ENCODE measurements at places on chromosomes 3 and 15.
A peak's percentile ranks its signal among the peaks of the same experiment; 100 is the strongest.

- DNase-seq = no peak
These were observed 29.9 kb downstream of the LINGO1 start for GRCh38 chr15:77602800-77603199.

DNA sequence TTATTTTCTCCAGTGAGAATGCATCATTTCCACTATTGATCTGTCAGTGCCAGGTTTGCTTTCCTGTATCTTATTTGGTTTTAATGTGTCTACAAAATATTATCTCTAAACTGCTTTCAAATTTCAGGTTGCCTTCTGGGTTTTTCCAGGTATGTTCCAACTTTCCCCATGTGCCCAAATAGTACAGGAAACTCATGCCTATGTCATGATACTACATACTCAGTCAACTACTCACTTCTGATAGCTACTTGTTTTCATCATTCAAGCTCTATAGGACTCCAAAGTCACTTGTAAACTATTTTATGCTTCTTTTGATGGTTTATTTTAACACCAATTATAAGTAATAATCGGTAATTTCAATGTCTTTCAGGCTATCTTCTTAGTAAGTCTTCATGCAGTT lies 134.8 kb upstream of the TTC14 start:
- DNase-seq = no peak

GRCh38 chr3:149247929-149248691 lies 26.5 kb upstream of the CP start:
- DNase-seq = peak; percentile 27

GRCh38 chr3:108487439-108487838 lies 23.0 kb downstream of the MYH15 start:
- peak; percentile 16 for DNase-seq

DNA sequence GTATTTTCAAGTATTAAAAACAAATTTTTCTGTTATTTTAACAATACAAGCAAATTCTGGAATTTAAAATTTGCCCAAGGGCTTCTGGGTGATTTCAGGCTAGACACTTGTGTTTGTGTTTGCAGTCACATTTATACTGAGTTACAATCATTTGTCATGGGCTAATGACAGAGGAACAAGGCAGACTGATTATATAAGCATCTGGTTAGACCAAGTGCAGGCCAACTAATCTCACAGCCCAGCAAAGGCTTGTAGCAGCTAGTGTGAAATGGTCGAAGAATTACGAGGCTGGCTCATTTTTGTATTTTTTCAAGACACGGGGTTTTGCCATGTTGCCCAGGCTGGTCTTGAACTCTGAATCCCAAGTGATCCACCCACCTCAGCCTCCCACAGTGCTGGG lies 52.1 kb downstream of the CMTM8 start:
- no peak for DNase-seq

DNA sequence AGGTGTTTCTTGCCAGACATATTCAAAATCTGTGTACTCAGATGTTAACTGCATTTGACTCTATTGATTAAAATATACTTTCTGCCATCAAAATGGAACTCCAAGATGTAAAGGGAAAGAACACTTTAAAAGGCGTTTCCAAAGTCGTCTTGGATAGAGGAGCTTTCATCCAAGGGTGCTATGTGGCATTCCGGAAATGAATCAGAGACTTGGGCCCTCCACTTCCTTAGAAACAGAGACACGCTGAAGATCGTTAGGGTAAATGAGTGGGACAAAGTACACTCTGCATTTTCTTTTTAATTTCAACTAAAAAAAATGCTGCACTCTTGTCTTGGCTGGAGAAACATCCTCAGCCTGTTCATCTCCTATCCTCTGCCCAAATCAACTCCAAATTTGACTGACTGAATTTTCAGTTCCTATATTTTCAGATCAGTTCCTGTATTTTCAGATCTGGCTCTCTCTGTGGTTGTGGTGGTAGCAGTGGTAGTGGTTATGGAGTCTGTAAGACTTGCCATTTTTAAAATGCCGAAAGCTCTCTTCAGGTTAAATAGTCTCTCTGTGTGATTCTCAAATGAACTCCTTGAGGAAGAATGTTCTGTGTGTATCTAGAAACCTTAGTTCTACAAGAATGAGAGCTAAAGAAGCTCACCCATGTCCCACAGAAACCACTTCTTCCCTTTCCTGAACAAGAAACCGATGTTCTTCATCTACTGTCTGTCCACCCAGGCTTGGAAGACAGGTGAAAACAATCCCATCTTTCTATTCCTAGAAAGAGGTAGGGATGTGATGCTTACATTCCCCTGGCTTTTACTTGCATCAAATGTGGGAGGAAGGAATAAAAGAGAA lies 156.8 kb upstream of the ICE2 start:
- DNase-seq = no peak

GRCh38 chr3:178966299-178967176 lies 105.1 kb downstream of the ZMAT3 start:
- DNase-seq = peak; percentile 61

- no peak for DNase-seq
These were observed 233.7 kb upstream of the CNTN6 start for GRCh38 chr3:859135-859534.

DNA sequence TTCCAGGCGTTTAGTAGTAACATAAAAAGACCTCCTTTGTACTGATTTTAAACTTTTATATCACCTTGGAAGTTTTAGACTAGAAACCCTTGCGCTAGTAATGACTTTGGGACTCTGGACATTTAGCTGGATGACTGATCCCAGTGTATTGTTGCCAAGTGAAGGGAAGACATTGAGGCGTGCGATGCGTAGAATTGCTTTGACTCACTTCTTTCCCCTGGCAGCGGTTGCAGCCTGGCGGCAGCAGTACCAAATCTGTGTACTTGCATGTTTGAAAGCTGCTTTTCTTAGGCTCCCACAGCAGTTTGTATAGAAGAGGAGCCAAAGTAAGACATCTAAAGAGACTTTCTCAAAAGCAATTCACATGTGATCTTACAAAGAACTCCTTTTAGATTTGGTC lies 151.6 kb downstream of the BBX start:
- peak; percentile 23 for DNase-seq

DNA sequence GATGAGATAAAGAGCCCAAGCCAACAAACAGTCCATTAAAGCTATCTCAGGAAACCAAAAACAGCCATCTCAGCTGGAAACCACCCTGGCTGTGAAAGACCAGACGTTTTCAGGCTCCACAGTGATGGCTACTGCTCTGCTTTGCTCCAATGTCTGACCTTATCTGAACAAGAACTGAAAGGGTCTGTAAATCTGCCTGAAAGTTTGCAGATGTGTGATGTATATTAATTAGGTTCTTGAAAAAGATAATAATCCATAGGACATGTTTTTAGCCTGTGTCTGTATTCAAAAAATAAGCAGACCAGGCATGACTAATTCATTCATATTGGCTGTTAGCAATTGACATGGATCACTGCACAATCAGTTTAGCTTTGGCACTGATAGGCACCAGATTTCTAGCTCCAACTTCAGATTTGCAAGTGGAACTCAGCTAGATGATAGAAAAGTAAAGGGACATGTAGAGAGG lies 611.4 kb upstream of the NAALADL2 start:
- no peak for DNase-seq

- DNase-seq = no peak
These were observed 800.3 kb upstream of the GBE1 start for GRCh38 chr3:82561784-82562183.

DNA sequence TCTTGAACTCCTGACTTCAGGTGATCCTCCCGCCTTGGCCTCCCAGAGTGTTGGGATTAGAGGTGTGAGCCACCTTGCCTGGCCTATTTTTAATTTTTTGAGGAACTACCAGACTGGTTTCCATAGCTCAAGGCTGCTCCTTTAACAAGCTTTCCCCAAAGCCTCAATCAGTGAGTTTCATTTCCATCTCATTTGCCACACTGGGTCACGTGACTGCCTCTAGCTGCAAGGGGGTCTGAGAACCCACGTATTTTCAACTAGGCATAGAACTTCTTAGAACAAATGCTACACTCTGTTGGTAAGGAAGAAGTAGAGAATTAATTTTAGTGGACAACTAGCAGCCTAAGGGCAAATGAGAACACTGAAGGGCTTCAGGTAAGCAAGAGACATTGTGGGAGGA lies 3.1 kb upstream of the CD276 start:
- no peak for DNase-seq

DNA sequence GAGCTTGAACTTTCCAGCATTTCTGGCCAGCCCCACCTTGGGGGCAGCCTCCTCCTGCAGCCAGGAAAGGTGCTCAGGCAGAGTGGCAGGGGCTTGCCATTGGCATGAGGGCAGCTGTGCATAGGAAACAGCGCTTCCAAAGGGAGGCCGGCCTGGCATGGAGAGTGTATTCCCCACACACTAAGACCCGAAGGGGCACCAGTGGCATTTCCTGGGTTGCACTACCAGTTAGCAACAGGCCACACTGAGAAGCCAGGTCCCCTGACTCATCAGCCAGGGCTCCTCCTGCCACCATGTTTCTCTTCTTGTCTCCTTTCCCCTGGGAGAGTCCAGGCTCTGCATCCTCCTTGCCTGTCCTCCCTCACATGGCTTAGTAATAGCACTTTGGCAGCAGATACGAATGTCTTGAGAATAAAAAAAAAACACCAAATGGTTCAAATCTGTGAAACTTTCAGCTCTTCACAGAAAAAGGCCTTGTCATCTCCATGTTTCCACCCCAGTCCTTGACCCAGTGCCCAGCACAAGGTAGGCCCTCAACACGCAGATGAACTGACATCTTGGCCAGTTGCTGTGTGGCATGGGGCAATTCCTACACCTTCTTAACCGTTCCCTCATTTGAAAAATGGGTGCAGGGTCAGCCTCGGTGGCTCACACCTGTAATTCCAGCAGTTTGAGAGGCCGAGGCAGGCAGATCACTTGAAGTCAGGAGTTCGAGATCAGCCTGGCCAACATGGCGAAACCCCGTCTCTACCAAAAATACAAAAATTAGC lies 180.4 kb downstream of the SMAD6 start:
- DNase-seq = peak; percentile 12

DNA sequence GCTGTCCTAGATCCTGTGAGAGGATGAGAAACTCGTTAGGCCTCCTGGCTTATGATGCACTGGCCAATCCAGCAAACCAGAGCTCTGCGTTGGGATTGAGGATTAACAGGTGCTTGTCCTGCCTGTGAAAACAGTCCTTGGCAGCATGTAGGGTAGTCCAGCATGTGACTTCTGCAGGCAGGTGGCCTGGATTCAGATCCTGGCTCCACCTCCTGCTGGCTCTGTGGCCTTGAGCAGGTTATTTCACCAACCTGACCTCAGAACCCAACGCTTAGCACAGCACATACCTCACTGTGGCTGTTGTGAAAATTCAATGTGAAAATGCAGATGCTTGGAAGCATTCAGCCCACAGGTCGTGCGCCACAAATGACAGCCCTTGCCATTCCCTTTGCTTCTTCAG lies 33.6 kb downstream of the PLA2G4D start:
- DNase-seq = no peak

DNA sequence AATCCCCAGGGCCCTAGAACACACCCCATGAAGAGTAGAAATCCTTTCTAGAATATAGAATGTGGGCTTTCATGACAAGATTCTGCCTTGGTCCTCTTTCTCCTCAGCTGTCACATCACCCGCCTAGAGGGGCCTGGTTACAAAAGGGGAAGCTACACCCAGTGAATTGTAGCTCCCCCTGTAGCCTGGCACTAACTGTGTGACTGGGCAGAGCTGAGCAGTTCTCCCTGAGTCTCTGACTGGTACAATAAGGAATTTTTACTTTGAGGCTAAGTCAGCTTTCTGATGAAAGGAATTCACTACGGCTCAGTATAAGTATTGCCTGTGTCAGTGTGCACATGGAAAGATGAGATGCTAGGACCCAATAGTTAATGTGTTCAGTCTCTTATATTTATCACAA lies 28.7 kb upstream of the ZNF148 start:
- no peak for DNase-seq

- no peak for DNase-seq
These were observed 47.6 kb downstream of the TRIM71 start for GRCh38 chr3:32865383-32865782.

- DNase-seq = no peak
These were observed 248.8 kb upstream of the ATP11B start for GRCh38 chr3:182544542-182544941.

GRCh38 chr15:89197503-89197971 lies 23.8 kb downstream of the RLBP1 start:
- DNase-seq = peak; percentile 75

DNA sequence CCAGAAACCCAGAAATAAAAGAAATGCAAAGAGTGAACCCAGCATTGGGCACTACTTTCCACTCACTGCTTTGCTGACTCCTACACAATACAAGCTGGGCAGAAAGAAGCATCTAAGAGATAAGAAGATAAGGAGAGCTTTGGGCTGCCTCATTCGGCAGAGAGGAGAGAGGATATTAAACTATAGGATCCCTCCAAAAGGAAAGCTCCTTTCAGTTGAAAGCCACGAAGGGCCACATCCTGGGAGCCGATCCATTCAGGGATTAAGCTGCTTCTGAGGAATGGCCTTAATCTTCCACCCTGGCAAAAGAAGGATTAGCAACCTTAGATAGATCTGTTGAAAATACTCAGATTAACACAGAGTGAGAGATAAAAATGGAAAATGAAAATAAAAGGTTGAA lies 274.9 kb upstream of the PPP2R3A start:
- DNase-seq = no peak

GRCh38 chr3:171284308-171285075 lies 175.7 kb downstream of the TNIK start:
- DNase-seq = no peak

DNA sequence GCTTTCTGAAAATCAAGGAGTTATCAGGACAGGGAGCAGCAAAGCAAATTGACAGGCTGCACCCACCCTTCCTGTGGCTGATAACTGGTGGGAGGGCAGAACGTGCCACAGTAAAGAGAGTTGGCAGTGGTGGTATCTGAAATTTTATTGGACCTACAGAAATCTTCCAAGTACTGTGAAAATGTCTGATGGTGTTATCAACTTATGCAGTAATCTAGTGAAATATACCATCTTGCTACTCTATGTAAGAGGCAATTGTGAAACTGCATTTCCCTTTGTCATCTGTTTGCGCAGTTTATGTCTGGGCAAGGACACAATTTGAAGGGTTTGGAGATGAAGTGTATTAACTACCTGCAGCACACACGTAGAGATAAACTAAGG lies 1.5 kb downstream of the PLCL2 start:
- peak; percentile 41 for DNase-seq

- no peak for DNase-seq
These were observed 436.9 kb upstream of the ZNF717 start for GRCh38 chr3:76222201-76222600.
